ENCODE measurements at places on chromosomes 1 and 21.

DNA sequence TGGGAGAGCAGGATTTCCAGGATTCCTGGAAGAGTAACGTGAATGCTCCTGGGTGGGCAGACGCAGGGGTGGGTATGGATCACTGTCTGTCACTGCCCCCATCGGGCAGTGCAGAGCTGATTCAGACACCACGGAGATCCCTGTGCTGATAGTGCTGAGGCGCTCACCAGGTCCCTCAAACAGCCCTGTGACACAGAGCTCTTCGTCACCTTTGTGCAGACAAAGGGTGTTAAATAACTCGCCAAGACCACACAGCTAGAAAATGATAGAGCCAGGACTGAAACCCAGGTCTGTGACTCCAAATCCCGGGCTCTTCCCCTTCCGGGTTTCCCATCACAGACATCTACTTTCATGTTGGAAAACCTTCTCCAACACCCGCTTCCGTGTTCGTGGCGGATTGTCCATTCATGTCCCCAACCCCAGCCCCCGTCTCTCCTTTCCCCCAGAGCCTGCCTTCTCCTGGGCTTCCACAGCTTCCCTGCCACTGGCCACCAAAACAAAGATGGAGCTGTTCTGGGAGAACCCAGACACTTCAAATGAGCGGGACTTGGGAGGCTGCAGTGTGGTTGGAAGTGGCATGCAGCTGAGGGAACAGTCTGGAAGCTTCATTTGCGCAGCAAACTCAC lies 2.6 kb downstream of the EFHD2 start:
- peak; percentile 65 for DNase-seq

GRCh38 chr1:78691995-78692747 lies 42.5 kb downstream of the IFI44 start:
- DNase-seq, result no peak

GRCh38 chr1:88998716-88999115 lies 6.3 kb upstream of the KYAT3 start:
- no peak for DNase-seq

DNA sequence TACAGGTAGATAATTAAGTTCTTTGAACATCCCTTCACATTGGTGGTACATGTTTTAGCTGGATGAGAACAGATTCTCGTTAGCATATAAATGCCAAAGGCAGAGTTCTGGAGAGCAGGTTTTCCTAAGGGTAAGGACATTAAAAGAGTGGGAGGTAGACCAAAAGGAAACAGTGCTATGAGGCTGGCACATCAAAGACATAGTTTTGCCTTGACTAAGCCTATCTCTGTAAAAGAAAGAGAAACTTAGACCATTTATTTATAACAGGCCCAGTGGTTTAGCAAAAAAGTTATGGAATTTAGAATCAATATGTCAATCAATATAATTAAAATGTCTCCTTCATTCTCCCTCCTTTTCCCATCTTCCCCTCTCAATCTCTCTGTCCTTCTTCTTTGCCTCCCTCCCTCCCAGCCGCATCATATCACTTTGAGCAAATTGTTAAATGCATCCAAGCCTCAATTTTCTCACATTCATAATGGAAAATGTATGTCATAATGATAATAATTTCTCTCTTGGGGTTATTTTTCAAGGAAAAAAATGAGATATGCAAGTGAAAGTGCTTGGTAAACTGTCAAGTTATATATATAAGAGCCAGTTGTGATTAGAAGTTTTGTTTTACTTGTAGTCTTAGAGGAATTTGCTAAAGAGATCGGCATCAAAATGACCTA lies 209.9 kb upstream of the SGIP1 start:
- DNase-seq, result no peak

DNA sequence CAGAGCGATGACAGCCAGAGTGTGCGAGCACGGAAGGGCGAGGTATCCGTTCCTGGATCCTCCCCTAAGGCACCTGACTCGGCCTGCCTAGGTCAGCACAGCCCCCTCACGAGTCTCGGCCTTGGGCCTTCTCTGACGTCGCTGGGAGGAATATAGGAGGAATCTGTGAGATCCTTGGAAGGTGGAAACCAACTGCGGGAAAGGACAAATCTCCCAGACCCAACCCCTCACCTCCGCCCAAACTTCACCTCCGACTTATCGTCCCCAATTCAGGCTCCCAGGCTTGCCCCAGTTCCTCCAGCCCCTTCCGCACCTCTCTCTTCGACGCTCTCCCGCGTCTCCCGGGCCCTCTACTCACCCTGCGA lies 494 bp downstream of the APH1A start:
- DNase-seq, result peak; percentile 65

DNA sequence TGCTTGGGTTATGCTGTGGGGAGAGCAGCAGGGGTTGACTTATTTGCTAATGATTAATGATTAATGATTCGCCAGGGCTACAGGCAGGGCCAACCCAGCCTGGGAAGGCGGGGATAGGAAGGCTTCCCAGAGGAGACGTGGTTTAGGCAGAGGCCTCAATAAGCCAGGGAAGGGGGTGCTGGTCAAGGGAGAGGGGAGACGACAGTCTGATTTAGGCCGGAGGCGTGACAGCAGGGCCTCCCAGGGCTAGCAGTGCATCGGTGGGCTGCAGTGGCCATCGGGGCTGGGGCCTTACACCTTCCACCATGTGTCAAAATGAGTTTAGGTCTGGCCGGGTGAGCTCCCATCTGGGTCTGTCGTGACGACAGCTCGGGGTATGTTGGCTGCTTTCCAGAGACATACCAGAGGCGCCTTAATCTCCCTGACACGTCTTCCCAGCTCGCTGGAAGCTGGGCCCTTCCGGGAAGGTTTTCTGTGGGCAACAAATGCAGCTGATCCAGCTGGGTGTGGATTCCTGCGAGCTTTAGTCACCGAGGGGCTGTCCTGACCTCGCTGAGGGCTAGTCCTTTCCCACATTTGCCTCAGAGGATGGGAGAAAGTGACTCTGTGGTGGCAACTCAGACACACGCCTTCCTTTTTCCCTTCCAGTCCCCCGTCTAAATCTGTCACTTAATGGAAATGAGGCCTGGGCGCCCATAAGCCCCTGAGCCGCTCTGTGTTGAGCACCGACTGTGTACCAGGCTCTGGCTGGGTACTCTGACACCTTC lies 3.7 kb upstream of the SLC1A7 start:
- DNase-seq, result no peak

DNA sequence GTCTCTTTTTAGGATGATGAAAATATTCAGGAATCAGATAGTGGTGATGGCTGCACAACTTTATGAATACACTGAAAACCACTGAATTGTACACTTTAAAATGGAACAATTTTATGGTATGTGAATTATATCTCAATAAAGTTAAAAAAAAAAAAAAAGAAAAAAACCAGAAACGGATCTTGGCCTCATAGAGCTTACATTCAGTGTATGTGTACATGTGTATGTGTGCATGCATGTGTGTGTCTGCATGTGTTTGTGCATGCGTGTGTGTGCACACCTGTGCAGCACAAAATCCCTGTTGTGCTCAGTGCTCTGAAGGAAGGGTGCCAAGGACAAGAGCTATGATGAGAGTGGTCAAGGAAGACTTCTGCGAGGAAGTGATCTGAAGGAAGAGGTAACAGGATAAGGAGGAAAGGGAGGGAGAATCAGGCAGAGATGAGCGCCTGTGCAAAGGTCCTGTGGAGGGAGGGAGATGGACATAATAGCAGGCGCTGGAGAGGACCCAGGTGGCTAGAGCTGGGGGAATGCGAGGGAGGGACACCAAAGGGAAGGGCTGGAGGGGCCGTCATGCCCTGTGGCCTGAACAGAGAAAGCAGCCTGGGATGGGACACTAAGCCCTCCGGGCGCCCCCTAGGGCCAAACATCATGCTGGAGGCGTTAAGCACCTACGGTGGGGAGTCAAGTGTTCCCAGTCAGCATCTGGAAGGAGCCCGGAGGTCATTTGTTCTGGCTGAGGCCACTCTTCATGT lies 25.2 kb downstream of the NKAIN1 start:
- no peak for DNase-seq

GRCh38 chr21:31804008-31804394 lies 68.8 kb upstream of the HUNK start:
- no peak for DNase-seq

- DNase-seq, result peak; percentile 61
Measured at GRCh38 chr1:168408884-168409283, 128.2 kb downstream of the TBX19 start.

- DNase-seq, result peak; percentile 54
Measured at GRCh38 chr1:151720974-151721787, at the start of gene RIIAD1. Gene RIIAD1, plus strand, starts transcription at chr1:151721522. Its CDS starts 15 bp downstream, at chr1:151721537.

GRCh38 chr1:107442551-107442950 lies 301.7 kb downstream of the NTNG1 start:
- DNase-seq, result no peak

DNA sequence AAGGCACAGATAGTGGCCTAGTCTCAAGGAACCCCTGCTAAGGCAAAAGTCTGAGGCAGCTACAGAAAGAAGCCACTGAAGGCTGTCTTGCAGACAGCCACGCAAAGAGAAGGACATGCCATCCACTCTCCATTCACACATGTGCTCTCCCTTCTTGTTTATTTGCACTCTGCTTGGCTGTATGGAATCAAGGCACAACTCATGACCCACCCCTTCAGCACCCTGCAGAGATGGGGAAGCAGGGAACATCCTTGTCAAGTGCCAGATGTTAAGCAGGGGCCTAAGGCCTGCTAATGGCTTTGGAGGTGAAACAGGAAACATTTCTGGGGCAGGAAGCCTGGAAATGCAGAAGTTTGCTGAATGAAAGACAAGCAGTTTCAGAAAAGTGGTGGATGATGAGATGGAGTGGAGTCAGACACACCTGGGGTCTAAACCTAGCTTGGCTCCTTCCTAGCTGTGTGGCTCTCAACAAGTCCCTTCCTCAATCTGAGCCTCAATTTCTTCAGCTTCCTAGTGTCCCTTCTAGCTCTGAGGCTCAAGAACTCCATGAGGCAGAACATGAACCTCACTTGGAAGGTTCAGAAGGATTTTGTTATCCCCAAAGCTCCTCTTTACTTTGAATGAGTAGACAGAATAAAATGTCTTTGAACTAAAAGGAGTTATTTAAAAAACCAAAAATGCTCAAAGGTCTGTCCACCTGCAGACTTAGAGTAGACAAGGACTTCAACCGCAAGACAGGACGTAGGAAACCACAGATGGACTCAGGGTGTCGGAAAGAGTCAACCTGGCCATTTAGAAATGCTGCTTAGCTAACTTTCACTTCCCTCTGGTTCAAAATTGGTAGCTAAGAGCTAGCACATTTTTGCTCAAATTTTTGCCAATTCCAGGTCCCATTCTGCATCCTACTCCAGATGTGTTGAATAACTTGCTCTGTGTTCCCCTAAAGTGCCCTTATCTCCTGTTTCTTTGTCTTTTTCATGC lies 283.1 kb downstream of the PLPP3 start:
- DNase-seq, result no peak

GRCh38 chr1:91406773-91407389 lies 2.2 kb upstream of the HFM1 start:
- no peak for DNase-seq

DNA sequence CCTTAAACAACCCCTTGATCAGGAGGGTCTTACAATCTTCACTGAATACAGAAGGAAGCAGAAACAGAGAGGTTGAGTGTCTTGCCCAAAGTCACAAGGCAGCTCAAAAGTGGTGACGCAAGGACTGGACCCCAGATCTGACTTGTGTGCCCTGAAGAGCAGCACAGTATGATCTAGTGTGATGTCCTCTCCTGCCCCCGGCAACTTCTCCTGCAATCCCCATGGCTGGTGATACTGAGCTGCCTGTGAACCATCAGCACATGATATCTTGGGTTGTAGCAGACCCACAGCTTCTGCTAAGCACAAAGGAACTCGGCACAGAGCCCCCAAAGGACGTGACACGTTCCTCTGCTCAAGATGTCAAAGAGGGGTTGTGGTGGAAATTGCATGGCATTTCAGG lies 51.2 kb upstream of the EDN2 start:
- DNase-seq, result no peak
